GM12864 (cell line): ENCODE measurements at places on chromosomes 1 and 21.

DNA sequence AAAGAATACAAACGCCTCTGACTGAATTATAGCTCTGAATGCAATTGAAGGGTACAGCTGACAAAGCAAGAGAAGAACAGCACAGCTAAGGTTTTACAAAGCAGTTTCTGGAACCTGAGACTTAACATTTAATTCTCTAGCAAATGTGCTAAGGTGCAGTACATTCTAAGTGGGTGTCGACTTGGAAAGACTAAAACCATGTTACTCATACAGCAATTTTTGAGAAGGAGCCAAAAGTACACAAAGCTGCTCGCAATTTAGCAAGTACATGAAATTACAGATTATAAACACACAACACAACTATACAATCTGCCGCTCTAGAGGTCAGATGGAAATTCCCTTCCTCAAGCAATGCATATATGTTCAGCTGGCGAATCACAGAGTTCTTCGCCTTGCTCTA lies 121.9 kb downstream of the TIAM1 start:
- DNase-seq: no peak

DNA sequence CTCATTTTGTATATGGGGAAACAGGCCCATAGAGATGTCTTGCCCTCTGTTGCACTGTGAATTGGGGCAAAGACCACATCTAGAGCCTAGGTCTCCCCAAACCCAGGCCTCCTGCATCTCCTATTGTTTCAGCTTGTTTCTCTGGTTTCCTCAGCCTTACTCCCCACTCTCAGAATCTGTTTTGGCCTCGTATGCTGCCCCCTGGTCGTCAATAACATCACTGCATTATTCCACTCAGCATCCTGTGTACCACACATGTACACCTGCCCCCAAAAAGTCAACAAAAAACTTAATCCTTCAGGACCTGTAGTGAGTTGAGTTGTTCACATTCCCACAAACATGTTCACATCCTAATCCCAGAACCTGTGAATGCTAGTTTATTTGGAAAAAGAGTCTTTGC lies 184.8 kb downstream of the BRINP2 start:
- no peak for DNase-seq

DNA sequence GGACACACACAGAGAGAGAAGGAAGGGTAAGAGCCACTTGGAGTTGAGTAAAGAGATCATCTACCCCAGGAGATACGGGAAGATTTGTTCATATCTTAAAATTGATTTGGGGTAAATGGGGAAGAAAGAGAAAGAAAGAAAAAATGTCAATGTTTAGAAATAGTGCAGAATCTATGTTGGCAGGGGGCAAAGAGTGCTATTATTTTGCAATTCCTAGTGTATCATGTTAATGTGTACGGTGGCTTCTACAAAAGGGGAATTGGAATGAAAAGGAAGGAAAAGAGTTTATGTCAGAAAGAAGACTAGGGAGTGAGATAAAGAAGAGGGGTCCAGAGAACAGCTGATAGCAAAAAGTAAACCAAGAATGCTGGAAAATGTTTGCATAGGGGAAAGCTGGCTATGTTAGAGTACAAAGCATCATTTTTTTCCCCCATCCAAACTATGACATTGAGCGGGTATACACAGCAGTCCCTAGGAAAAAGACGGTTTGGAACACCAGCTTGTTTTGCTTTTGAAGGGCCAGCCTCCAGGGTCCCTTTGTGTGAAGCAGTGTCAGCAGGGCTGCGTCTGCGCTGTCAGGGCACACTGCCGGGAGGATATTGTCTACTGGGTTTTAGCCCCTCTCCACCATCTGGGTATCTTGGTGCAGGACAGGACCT lies 10.8 kb downstream of the LRRC8D start:
- DNase-seq: no peak

DNA sequence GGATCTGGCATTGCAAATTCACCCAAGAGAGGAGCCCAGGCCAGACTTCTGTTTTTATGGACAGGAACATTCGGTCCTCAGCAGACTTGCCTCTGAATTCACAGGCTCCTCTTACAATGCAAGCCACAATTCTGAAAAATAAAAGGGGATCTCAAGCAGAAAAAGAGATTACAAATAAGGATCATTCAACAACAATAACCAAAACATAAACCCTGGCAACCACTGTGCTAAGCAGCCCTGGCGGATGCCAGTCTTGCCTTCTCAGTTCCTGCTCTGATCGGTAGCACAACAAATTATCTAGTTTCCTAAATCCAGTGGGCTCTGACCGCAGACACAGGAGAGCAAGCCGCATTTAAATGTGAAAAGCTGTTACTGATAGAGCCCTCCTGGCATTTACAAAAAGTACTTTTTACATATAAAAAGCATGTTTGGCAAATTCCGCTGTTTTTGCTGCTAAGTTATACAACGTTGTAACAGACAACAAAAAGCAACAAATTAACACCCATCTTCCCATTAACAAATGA lies 123.4 kb upstream of the FOXD3 start:
- no peak for DNase-seq

DNA sequence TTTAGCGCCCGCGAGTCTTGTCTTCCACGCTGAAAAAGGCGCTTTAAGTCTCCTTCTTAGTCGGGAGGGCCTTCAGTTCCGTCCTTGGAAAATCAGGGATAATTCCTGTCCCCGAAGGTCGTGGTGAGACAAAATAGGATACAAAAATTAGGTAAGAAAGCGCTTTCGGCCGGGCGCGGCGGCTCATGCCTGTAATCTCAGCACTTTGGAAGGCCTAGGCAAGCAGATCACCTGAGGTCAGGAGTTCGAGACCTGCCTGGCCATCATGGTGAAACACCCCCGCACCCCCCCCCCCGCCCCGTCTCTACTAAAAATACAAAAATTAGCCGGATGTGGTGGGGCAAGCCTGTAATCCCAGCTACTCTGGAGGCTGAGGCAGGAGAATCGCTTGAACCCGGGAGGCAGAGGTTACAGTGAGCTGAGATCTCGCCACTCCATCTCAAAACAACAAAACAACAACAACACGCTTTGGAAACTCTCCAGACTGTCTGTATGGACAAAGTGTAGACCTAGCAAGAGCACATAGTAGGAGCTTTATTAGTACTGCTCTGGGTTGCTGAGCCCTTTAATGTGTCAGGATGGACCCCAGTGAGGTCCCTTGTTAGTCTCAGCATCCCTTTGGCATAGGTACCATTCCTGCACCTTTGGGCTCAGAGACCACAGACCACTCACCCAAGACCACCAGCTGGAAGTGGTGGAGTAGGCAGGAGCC lies 790 bp upstream of the TMEM54 start:
- no peak for DNase-seq

DNA sequence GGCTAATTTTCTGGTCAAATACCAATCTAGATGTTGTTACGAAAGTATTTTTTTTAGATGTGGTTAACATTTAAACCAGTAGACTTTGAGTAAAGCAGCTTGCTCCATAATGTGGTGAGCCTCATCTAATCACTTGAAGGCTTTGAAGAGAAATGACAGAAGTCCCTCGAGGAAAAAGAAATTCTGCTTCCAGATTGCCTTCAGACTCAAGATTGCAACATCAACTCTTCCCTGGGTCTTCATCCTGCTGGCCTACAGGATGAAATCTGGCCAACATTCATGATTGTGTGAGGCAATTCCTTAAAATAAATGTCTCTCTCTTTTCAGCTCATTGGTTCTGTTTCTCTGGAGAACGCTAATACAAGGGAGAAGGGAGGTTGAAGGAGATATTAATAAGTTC lies 32.5 kb upstream of the SSX2IP start:
- DNase-seq: no peak

GRCh38 chr1:7652515-7653098 lies 118.5 kb upstream of the VAMP3 start:
- no peak for DNase-seq

DNA sequence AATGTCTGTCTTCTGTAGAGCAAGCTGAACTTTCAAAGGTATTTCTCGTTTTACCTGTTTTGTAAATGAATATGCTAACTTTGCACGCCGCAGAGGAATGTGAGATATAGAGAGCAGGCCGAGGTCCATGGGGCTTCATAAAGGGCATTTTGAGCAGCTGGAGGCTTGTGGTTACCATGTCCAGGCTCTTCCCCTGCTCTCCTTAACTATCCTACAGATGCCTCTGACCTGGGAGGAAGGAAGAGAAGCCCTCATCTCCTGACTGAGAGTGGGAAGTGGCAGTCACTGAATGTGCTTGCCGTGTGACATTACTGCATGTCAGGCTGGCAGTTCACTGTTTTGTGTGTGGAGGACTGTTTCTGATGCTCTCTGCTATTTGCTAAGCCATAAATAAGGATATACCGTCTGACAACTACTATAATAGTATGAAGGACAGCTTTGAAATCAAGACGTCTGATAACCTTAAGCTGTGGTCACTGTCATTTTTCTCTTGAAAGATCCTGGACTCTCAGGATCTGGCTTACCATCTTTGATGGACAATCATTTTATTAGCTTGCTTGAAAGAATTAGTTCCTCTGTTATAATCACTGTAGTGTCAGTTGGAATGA lies 92.2 kb downstream of the DYRK1A start:
- no peak for DNase-seq

DNA sequence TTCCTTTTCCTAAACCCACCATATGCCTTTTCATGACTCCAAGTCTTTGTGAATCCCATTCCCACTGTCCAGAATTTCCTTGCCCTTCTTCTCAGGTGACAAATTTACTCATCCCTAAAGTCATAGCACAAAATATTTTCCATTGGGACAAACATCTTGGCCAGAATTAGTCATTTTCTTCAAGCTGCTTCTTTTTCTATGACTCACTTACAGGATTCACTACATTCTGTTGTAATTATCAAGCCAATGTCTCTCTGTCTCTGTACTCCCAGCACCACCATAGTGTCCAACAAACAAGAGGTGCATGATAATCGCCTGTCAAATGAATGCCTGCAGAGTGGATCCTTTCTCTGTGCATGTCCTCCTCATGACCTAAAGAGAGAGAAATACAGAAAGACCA lies 37.8 kb downstream of the SGIP1 start:
- no peak for DNase-seq

GRCh38 chr1:9561429-9561828 lies 22.2 kb downstream of the SLC25A33 start:
- DNase-seq: no peak

DNA sequence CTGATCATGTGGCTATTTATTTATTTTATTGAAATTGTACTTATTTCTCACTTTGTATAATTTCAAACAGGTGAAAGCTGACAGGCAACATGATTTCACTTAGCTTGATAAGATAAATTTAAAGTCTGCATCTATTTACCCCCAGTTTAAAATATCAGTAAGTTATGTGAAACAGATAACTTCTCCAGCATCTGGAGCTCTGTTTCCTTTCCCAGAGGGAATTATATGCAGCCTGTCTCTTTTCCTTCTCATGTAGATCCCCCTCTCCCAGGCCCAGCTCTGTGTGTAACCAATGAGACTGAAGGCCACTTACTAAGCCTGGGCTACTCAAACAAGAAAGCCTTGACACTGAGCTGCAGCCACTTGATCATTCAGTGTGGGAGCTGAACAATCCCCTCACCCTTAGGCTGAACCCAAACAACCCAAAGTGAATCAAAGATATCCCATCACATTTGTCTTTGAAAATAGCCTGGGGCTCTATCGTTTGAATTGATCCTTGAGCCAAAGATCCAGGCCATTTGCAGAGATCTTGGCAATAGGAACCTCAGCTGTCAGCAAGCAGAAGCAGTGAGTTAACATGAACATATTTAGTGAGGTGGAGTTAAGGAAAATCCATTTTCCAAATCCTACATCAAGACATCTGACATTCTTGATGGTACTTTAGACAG lies 383.9 kb downstream of the TGFB2 start:
- no peak for DNase-seq

- DNase-seq: no peak
Measured at GRCh38 chr1:9183441-9183840, 51.1 kb upstream of the H6PD start.

DNA sequence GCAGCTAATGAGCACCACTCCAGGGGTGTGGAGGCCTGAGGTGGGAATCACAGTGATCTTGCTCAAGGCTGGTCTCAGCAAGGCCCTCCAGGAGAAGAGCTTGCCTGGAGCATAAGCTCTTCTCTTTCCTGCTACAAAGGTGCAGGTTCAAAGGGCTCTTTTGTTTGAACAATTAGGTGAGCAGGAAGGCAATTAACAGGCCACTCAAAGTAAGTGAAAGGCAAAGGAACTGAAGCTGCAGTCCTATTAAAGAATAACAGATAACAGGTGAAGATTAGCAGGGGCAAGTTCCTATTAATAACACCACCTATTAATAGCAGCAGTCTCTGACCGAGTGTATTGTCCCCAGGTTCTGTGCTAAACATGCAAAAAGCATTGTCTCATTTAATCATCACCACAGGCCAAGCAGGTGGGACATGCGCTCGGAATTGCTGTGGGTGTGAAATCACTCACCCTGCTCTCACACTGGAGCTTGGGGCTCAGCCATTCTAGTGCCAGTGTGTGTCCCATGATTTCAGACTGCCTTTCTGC lies 113.8 kb downstream of the RHOU start:
- no peak for DNase-seq

- no peak for DNase-seq
Measured at GRCh38 chr1:184775885-184776284, 21.2 kb upstream of the EDEM3 start.

GRCh38 chr1:119883826-119884225 lies 12.5 kb downstream of the ADAM30 start:
- no peak for DNase-seq

- DNase-seq: no peak
Measured at GRCh38 chr1:166676981-166677380, 162.3 kb upstream of the POGK start.

DNA sequence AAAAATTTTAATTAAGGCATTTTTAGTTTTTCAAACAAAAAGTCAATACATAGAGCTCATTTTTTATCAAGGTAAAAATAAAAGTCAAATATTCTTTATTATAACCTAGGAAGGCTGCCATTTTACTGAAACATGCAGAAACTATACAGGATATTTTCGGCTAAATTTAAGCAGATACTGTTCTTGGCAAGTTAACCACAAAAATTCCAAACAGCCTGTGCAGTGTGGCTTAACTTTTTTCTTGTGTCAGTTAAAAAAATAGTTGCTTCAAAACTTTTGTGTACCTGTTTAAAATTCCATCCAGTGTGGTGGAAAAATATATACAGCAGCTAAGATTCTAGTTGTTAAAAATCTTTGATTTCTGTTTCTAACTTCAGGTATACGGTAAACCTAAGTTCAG lies 135.0 kb downstream of the ATP5PO start:
- DNase-seq: no peak

GRCh38 chr1:243883551-243883950 lies 33.5 kb upstream of the AKT3 start:
- DNase-seq: no peak
